ENCODE measurements at places on chromosomes 7 and 10.

DNA sequence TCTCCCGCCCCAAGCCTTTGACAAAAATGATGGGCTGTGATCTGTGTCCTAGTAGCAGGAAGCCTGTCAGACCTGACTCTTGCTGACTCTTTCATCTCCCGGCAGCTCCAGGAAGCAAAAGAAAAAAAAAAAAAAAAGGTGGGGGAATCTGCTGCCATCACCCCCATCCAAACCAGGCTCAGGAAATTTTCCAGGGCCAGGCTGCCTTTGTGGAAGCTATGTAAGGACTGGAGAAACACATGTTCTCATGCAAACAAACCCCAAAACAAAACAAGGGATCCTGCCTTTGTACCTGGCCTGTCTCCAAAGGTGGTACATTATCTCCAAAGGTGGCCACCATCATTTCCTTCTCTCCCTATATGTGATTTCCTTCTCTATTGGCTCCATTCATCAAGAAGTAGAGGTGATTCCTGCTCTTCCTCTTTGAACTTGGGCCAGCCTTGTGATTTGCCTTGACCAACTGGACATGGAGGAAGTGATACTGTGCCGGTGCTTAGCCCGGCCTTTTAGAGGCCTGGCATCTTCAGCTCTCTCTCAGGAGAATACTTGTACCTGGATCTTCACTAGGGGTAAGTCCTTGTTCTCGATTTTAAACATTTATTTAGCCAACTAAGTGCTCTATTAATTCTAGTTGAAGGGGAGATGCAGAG lies 192.2 kb upstream of the SVIL start:
- DNase-seq = no peak

- no peak for DNase-seq
Measured at GRCh38 chr10:115871855-115872254, 401.2 kb downstream of the GFRA1 start.

DNA sequence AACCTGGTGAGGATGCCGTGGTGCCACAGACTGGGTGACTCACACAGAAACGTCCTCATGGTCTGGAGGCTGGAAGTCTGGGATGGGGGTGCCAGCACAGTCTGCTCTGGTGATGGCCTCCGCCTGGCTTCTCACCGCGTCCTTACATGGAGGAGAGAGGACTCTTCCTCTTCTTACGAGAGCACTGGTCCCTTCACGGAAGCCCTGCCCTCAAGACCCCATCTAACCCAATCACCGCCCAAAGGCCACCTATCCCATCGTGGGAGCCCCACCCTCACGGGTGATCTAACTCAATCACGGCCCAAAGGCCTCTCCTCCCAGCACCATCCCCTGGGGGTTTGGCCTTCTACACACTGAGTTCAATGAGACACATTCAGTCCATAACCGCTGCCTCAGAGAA lies 137.7 kb downstream of the PTPRN2 start:
- no peak for DNase-seq

- DNase-seq = no peak
Measured at GRCh38 chr7:28480595-28480994, 68.3 kb downstream of the CREB5 start.

DNA sequence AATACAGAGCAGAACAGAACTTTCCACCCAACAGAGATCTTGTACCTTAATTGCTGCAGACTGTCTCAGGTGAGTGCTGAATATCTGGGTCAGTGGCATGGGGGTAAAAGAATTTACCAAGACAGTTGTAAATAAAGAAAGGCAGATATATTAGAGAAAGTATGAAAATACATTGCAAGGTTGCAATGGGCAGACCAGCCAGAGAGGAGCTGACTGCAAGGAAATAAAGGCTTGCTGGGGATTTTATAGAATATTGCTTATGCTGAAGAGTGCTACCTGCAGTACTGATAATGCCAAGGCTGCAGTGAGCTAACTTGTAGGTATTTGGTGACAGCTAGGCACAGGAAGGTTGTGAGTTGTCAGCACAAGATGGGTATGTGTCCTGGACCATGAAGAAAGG lies 171.0 kb upstream of the TRIM24 start:
- no peak for DNase-seq

- no peak for DNase-seq
Measured at GRCh38 chr10:5508786-5509185, 9.4 kb upstream of the CALML5 start.

- no peak for DNase-seq
Measured at GRCh38 chr10:26574783-26575182, 122.7 kb upstream of the PDSS1 start.

DNA sequence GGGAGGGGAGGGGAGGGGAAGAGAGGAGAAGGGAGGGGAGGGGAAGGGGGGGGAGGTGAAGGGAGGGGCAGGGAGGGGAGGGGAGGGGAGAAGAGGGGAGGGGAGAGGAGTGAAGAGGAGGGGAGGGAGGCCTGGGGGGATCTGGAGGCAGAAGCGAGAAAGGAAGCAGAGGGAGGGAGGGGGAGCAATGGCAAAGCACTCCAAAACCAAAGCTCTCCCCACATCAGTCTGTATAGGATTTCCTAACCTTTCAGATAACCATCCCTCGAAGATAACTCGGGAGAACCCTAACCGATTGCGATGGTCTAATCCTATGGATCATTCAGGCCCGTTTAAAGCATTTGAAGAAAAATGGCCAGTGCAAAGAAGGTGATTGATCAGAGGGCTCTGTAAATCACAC lies 19.0 kb downstream of the EBF3 start:
- DNase-seq = no peak

DNA sequence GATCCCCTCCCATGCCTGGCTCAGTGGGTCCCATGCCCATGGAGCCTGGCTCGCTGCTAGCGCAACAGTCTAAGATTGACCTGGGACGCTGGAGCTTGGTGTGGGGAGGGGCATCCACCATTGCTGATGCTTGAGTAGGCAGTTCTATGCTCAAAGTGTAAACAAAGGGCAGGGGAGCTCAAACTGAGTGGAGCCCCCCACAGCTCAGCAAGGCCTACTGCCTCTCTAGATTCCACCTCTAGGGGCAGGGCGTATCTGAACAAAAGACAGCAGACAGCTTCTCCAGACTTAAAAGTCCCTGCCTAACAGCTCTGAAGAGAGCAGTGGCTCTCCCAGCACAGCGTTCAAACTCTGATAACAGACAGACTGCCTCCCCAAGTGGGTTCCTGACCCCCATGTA lies 31.2 kb upstream of the FFAR4 start:
- DNase-seq = no peak

GRCh38 chr7:157628456-157628855 lies 291.7 kb downstream of the DNAJB6 start:
- DNase-seq = no peak

- no peak for DNase-seq
Measured at GRCh38 chr7:29398011-29398410, 165.6 kb upstream of the PRR15 start.

DNA sequence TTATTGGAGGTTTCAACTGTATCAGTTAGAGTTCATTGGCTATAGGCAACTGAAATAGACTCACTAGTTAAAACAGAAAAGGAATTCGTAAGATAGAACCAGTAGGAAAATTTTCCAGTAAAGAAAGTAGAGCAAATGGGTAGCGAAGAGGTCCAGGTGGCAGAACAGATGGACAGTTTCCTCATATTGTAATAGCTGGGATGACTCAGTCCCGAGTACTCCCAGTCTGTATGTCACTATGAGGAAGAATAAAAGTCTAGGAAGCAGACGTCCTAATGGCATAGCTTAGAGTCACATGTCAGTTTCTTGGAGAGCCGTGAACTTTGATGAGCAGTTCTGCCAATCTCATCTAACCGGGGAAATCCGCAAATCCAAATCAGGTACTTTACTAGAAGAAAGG lies 95.3 kb downstream of the RNF32 start:
- no peak for DNase-seq

GRCh38 chr10:104387130-104387888 lies 33.7 kb downstream of the CFAP58 start:
- DNase-seq = no peak

DNA sequence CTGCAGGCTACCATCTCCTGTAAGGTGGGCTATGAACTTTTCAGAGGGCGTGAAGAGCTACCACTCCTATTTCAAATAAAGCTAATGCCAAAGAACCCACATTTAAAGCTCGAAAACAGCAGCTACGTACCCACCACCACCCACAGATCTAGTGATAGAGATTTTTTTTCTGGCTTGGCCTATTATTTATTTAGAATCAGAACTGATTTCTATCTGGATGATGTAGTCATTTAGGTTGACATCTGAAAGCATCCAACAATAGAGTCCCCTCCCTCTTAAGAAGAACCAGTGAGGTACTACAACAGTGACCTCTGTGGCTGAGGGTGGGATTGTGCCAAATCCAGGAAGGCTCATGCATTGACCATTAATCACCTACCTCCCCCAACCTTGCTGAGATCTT lies 113.8 kb upstream of the ADO start:
- no peak for DNase-seq

DNA sequence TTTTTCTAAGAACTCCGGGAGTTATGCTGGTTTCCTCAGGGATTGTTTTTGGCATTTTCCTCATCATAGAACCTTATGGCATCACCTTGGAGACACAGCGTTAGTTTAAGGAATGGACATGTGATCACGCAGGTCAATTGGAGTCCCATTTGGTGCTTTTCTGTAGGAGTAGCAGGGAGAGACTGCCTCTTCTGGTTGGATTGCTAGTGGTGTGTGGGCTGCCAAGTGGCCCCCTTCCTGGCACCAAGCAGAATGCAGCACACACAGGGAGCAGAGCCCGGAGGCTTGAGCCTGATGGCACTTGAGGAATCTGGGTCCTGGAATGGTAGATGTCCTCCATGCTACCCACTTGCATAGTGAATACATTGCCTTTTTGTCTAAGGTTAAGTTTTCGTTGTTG lies 57.9 kb downstream of the SDK1 start:
- no peak for DNase-seq

DNA sequence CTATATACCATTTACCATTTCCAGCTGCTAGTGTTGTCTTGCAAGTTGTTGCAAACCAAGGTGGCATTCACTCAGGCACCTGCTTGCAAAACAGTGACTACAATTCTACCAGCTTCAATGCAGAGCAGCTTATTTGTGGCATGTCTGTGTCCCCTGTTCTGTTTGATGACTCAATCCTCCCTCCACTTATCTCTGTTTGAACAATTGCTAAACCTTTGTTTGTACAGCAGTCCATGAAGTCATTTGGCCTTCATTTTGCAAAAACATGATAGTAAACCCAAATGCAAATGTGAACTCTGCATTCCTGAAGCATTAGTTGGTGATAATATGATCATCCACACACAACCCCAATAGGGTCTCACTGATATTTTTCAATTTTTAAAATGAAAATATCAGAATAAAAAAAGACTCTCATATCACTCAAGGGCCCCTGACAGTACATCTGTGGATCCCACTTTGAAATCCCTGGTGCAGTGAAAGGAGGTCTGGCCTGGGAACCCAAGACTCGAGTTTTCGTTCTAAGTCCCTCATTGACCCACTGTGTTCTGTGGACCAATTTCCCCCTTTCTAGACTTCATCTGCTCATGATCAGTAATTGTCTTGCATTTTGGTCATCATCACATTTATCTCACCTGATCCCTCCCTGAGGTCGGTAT lies 425.4 kb downstream of the RPS24 start:
- no peak for DNase-seq

DNA sequence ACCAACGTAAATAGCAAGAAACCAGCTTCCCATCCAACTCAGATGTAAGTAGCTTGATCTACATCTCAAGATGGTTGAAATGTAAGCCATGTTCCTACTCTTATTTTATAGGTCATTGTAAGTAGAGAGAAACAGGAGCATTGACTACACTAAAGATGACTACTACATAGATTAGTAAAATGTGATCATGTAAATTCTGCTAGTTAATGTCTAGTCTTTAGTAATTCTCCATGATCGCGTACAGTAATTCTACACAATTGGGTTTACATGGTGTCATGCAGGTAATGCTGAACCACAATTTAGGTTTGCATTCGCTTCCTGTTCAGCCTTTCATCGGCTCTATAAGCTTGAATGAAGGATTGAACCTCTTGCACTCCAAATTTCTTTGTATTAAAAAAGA lies 14.9 kb upstream of the SFMBT2 start:
- no peak for DNase-seq

GRCh38 chr10:3907514-3907913 lies 122.5 kb upstream of the KLF6 start:
- peak; percentile 32 for DNase-seq

GRCh38 chr7:1969459-1970284 lies 263.1 kb downstream of the MAD1L1 start:
- DNase-seq = no peak

GRCh38 chr10:51100221-51100620 lies 25.9 kb downstream of the PRKG1 start:
- peak; percentile 48 for DNase-seq

DNA sequence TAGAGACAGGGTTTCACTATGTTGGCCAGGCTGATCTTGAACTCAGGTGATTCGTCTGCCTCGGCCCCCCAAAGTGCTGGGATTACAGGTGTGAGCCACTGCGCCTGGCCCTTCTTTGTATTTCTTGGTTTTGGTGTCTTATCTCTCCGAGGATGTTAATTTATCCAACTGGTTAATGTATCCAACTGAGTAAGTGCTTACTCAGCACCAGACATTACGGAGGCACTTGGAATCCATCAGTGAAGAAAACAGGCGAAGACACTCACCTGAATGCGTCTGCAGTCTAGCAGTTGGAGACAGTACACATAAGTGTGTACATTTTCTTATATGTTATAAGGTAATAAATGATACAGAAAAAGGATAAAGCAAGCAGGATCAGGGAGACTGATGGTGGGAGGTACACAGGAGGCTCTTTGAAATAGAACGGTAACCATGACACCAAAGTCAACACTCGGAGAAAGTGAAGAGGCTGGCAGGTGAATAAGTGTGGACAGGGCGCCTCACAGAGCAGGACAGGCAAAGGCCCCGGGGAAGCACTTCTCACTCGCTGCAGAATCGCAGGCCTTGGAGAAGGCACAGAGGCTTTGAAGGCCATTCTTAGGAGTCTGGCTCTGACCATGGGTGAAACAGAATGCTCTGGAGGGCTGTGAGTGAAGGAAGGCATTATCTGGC lies 73.1 kb downstream of the LANCL2 start:
- DNase-seq = no peak

GRCh38 chr7:73718438-73718881 lies 1.0 kb downstream of the STX1A start:
- DNase-seq = no peak

DNA sequence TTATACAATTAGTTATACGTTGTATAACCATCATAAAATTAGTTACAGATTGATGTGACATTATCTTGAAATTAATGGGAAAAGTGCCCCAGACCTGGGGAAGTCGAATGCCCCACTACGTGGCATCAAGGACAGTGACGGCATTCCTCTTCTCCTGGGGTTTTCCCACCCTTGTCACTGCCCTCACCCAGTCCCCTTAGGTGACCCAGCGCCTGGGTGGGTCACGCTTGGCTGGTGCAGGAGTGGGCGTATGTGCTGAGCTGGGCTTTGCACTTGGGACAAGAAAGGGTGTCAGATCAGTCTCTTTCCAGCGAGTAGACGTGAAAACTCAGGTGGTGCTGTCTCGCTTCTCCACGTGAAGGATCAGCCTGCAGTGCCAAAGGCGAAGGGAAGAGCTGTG lies 7.6 kb downstream of the FOXK1 start:
- DNase-seq = no peak

GRCh38 chr10:80416479-80417098 lies 8.2 kb downstream of the PRXL2A start:
- peak; percentile 66 for DNase-seq
